Fibroblast of skin of abdomen (primary cell): ENCODE measurements at places on chromosomes 7 and 10.

- no peak for DNase-seq
These were observed 168.8 kb upstream of the MKI67 start for GRCh38 chr10:128295003-128295402.

DNA sequence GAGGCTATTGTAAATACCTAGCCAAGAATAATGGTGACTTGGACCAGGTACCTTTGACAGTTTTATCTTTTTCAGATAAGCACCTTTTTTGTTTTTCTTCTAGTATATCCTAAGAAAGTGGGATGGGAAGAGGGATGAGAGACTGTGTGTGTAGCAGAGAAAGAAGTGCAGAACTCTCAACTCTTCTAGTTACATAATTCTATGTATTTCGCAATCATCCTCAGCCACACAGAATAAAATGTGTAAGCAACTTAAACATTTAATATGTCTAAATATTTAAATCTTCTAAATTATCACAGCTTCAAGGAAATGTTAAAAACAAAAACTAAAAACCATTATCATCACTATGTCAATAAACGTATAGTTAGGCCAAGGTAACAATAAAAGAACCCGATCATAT, 42.6 kb upstream of the GSAP start:
- no peak for DNase-seq

DNA sequence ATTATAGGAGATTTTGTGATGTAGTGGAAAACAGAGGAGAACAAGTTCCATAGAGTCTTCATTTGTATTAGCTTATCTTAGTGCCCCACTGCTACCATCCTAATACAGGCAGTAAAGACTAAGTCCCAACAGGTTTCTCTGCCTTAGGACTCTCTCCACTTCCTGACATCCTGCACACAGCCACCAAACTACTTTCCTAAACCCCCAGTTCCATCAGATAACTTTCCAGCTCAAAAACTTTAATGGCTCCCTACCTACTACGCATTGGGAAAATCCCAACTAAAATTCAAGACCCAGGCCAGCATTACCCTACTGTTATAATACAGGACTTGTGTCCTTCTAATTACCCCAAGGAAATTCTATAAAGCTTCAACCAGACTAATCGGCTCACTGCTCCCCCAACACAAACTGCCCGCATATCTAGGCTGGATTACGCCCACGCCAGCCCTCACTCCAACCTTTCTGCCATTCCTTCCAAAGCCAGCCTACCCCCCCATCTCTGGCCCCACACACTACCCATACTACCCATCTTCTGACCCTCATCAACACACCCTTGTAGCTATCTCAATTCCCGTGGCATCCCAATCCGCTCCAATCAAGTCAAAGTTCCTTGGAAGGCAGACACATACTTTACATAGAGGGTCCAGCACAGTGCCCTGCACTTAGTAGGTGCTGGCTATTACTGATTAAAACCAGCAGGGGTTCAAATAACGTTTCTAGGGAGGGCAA, 1.4 kb downstream of the IDE start:
- no peak for DNase-seq

- peak; percentile 95 for DNase-seq
These were observed 156.6 kb downstream of the CCDC3 start for GRCh38 chr10:12844811-12845483.

DNA sequence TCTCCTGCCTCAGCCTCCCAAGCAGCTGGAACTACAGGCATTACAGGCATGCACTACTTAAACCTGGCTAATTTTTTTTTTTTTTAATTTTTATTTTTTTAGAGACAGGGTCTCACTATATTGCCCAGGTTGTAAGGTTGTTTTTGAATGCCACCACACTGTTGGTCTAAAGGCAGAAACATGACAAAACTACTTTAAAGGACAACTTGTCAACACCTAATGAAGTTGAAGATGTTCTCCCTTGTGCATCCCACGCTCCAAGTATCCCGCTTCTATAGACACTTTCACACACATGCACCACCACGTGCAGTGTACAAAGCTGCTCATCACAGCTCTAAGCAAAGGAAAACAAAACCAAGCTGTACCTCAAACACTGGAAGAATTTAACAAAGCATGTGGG, 226.4 kb downstream of the FGFR2 start:
- no peak for DNase-seq

GRCh38 chr7:26051021-26051420, 101.0 kb upstream of the NFE2L3 start:
- DNase-seq, result no peak
